ENCODE measurements at places on chromosomes 5 and 9.

GRCh38 chr9:91407580-91408318, 15.9 kb downstream of the NFIL3 start:
- no peak for DNase-seq

DNA sequence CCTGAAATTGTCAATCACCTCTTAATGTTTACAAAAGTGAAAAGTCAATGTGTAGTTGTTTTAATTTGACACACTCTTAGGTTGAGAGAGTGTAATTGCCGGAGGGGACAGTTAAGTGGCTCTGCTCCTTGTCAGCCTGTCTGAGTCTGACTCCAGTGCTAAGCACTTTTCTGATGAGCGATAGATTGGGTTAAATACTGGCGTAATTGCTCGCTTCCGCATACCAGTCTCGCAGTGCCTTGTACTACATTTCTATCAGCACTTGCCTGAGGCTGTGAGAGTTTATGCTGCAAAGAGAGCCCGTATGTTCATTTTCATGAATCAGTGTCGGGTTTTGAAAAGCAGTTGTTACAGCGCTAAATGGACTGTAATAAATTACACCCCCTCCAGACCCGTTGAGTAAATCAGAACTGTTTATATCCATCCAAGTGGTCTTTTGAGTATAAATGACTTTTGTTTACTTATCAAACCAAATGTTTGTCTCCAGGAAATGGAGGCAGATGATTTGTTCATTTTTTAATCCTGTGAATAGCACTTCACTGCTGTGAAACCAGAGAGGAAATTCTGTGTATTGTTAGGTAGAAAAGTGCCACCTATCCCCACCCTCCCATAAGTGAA, 41.0 kb upstream of the DMRT3 start:
- DNase-seq, result no peak

GRCh38 chr5:61051267-61051666, 106.3 kb downstream of the NDUFAF2 start:
- no peak for DNase-seq

DNA sequence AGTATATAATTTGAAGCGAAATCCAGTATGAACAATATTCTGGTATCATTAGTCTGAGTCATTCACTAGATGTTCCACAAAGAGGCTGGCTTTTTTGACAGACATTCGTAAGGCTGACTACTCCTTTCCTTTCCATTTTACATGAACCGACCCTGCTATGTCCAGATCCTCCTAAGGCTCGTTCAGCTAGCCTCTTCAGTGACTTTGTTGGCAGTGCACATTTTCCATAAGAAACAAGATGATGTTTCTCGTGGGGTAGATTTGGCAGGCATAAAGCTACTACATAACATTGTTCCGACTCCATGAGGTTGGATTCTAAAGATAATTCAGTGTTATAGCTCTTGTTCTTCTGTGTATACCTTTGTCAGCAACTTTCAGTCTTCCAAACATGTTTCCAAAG, 49.0 kb downstream of the ZNF462 start:
- no peak for DNase-seq

- no peak for DNase-seq
Observed at GRCh38 chr9:32580631-32581300, 7.8 kb upstream of the NDUFB6 start.

GRCh38 chr9:4788703-4789102, 4.0 kb upstream of the RCL1 start:
- DNase-seq, result no peak

- DNase-seq, result no peak
Observed at GRCh38 chr9:104794070-104794469, 30.1 kb downstream of the NIPSNAP3B start.

GRCh38 chr9:120402741-120403542, 177.0 kb downstream of the CDK5RAP2 start:
- DNase-seq, result no peak

DNA sequence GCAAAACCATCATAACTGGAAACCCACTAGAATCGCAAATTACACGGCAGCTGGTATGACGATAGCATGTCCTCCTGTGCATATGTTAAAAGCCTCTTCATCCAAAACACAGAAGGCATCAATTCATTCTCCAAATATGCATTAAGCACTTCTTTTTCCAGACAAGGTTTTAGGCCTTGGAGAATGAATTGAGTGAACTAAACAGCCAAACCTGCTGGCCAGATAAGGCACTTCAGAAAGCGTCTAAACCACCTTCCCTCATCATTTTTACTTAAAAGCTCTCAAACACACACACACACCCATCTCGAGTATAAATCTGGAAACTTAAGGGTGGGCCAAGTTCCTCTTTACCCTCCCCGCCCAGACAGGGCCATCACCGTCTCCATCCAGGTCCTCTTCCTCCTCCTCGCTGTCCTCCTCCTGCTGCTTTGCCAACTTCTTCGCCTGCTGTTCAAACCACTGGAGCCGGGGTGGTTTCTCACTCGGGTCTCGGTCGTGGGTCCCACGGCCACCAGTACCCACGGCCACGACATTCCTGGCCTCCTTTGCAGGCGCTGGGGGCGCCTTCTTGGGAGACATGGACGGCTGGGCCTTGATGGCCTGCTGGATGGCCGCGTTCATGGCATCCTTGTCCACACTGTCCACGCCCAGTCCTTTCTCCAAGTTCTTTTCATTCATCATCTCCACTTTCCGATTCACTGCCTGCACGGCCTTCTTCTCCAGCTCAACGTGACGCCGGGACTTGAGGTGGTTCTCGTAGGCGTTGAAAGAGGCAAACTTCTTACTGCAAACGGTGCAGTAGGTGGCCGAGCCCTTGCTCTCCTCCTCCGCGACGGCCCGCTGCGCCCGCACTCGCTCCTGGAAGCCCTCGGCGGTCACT, 696 bp downstream of the ZNF622 start:
- no peak for DNase-seq

DNA sequence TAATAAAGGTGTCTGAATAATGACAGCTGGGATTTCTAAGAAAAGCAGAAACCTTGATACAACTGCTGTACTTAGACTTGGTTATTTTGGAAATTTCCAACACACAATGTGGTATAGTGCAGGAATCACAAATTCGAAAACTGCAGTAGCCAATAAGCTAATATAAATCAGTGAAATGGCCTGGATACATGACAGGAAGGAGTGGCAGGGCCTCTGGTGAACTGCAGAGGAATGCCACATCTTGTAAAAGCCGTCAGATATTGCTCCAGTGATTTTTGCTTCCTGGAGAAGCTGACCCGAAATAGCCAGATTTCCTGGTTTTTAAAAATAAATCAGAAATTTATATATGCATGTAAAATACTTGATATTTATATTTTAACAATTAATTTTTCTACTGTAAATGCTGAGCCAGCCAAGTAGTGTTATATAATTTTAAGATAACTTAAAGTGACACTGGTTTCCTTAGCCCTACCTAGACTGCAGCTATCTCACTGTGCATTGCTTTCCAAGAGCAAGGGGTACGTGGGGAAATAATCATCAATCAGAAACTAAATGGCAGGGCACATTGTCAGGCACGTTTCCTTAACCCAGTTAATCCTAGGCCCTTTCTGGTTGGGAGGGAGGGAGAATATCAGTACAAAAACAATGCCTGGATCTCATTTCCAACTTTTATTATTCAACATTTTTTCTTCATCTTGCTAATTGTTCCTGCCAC, 182.4 kb downstream of the RASEF start:
- DNase-seq, result no peak

DNA sequence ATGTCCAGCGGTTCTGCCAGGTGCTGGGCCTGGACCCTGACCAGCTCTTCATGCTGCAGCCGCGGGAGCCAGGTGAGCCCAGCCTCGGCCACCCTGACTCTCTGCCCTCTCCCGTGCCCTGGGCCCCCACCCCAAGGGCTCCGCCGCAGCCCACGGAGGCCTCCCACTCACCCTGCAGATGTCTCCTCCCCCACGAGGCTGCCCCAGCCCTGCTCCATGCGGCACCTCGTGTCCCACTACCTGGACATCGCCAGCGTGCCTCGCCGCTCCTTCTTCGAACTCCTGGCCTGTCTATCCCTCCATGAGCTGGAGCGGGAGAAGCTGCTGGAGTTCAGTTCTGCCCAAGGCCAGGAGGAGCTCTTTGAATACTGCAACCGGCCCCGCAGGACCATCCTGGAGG, 7.4 kb downstream of the RNF208 start:
- DNase-seq, result no peak

DNA sequence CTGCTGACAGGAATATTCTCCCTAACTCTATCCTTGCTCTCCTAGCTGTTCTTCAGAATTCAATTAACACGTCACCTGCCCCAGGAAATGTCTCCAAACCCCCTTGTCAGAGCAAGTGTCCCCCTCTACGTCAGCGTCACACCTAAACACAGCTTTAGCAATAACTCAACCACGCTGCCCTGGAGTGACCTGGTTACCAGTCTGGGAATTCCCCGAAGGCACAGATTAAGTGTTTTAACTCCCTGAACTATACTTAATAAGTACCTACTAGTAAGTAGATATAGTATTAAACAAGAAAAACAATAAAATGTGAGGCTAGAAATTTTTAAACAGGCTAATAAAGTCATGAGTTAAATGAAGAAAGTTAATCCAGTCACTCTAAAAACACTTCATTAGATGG, 78.4 kb downstream of the FANCC start:
- no peak for DNase-seq

- no peak for DNase-seq
Observed at GRCh38 chr9:15834541-15834940, 281.7 kb downstream of the CCDC171 start.

GRCh38 chr9:68997666-68998065, 16.2 kb downstream of the PRKACG start:
- DNase-seq, result no peak

DNA sequence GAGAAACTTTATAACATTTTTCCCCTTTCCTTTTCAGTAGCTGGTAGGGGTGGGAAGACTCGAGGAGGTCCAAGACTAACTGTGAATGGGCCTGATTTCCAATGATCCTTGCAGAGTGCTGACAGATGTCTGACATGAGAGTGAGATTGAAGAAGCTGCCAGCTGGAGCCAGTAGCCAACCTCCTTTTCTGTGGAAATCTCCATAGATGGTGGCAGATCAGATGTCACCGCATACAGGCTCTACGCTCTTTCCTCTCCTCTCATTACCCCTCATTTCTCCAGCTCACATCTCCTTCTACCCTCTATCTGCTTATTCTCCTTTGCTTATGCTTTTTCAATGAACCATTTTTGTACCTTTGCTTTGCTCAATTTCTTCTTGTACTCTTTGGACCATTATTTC, 395.2 kb upstream of the TNC start:
- DNase-seq, result no peak

DNA sequence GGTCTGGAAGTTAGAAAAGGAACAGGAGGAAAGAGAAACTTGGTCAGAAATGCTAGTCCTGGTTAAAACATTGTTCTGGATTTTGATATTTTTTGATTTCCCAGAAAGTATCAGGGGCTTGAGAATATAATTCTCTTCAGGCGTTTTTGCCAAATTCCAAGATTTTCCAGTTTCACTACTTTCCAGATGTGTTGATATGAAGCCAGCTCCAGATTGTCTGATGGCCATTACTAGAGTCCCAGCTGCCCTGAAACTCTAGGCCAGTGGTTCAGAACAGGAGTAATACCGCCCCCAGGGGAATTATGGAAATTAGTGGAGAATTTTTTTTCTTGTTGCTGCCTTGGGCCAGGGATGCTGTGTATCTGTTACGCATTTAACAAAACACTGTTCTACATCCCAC, 88.6 kb downstream of the KCNN2 start:
- no peak for DNase-seq

- no peak for DNase-seq
Observed at GRCh38 chr5:170111088-170111785, 5.5 kb downstream of the FOXI1 start.

- no peak for DNase-seq
Observed at GRCh38 chr5:1295650-1296037, 776 bp upstream of the TERT start.

DNA sequence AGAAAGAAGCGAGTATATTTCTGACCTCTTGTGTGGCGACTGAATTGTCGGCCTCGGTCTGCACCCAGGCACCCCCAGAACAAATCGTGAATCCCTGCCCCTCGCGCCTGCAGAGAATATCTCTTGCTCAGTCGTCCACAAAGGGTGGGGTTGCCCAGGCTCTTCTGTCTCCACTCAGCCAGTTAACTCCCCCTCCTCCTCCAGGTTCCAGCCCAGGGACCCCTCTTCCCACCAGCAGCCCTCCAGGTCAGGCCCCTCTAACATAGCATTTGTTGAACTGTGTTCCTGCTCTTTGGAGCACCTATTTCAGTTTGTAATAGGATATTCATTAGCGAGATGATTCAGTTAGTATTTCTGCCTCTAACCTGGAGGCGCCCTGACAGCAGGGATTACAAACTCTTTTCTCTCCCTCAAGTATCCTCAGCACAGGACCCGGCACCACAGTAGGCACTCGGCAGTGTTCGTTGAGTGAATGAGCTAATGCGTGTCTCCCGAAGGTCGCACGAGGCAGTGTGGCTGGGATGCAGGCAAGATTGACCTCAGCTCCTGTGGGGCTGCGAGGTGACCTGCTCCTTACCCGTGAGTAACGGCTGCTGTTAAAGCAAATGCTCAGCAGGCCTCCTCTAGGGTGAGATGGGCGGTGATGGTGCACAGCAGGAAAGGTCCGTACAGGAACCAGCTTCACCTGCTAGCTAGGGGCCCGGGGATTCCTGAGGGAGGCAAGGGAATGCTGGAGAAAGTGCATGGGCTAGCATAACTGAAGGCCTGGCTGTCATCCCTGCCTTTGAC, 25.8 kb downstream of the ZBTB34 start:
- no peak for DNase-seq

GRCh38 chr9:128913048-128913900, 7.5 kb upstream of the PHYHD1 start:
- no peak for DNase-seq

GRCh38 chr9:130698514-130698913, 4.9 kb downstream of the EXOSC2 start:
- no peak for DNase-seq

DNA sequence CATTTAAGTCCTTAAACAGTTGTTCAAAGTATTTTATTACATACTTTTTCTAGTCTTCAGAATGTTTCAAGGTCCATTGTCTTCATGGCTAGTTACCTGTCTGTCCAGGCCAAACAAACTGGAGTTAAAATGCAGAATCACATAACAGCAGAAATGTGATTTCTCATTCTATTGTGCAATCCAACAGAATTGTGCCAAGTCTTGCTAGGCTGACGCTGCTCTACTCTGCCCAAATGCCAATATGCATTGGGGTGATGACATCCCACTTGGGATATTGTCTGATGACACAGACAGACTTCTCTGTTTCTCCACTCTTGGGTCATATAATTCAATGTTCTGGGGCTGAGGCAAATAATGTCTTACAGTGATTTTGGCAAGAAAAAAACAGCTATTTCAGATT, 5.2 kb upstream of the SLC22A5 start:
- no peak for DNase-seq

GRCh38 chr5:142795251-142795650, 25.1 kb downstream of the ARHGAP26 start:
- DNase-seq, result no peak

GRCh38 chr5:143045062-143045461, 274.9 kb downstream of the ARHGAP26 start:
- no peak for DNase-seq

Data from activated naive CD8-positive, alpha-beta T cell treated with anti-CD3 and anti-CD28 coated beads, Interleukin-2, amount 50 U/mL, for 16 hours (primary cell).